ENCODE measurements at places on chromosomes 7 and 10. TPM values are rescaled to one million over a fixed set of nuclear protein-coding genes. Genes with fewer than 3 reads are reported as not detected.

GRCh38 chr7:76179686-76180085, 22.0 kb upstream of the SRRM3 start:
- no peaks in the 10 kb centered on the region for H3K36me3 ChIP-seq
- H3K27me3 ChIP-seq, result no peaks in the 10 kb centered on the region
- no peak overlapping the region for H3K27ac ChIP-seq
- no peak for DNase-seq

The TAS2R41 gene
- total RNA-seq, result 0.69 TPM

GRCh38 chr10:75223507-75223906, 12.2 kb downstream of the COMTD1 start:
- no peak for DNase-seq
- H3K27me3 ChIP-seq, result no peaks in the 10 kb centered on the region
- no peak overlapping the region for H3K4me3 ChIP-seq
- peaks cover 88% of the 10 kb centered on the region for H3K36me3 ChIP-seq
- H3K4me1 ChIP-seq, result peaks cover 14% of the 10 kb centered on the region
- H3K27ac ChIP-seq, result no peak overlapping the region

- no peak overlapping the region for H3K4me3 ChIP-seq
- no peak for DNase-seq
- no peaks in the 10 kb centered on the region for H3K36me3 ChIP-seq
These were observed 14.1 kb upstream of the ATP6V1F start for GRCh38 chr7:128848289-128849155.

DNA sequence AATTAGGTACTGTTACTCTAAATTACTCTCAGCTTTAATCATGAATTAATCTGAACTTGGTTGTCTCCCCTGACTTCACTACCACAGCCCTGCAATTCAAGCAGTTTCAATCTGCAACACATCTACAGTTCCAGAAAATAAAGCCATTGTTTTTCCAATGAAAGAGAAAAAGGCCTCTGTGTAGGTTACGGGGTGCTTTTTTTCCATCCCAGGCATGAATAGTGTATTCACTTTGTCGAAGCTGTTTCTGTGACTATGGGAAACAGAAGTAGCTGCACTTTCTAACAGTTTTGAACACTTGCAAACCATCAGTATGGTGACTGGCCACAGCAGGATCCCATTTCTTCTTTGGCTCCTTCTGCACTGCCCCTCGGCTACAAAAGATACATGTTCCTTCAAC, 460.2 kb downstream of the GRM8 start:
- H3K4me3 ChIP-seq, result no peak overlapping the region
- H3K36me3 ChIP-seq, result no peaks in the 10 kb centered on the region
- DNase-seq, result no peak

GRCh38 chr10:124069341-124070264, 23.8 kb downstream of the CHST15 start:
- DNase-seq, result no peak
- no peaks in the 10 kb centered on the region for H3K27me3 ChIP-seq
- H3K4me3 ChIP-seq, result no peak overlapping the region
- no peaks in the 10 kb centered on the region for H3K36me3 ChIP-seq

Measured in CD4-positive, alpha-beta T cell (primary cell).